ENCODE measurements at places on chromosomes 3 and 15.
A peak's percentile ranks its signal among the peaks of the same experiment; 100 is the strongest.

DNA sequence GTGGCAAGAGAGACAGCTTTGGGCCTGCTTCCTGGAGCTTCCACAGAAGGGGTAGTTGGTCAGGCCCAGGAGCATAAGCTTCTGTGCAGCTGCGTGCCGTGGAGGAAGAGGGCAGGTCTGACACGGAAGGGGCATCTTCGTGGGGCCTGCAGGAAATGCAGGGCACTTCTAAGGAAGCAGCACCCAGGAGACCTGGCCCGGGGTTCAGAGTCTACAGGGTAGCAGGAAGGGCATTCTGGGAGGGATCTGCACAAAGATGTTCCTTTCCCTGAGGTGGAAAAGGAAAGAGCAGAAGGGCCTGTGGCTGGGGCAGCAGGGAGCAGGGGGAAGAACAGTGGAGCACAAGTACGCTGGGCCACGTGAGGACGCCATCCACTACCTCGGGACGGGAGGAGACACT, 85.1 kb downstream of the DNAJB8 start:
- no peak for DNase-seq

GRCh38 chr3:61015408-61015807, 235.8 kb downstream of the FHIT start:
- no peak for DNase-seq

GRCh38 chr15:88071141-88071540, 185.4 kb downstream of the NTRK3 start:
- no peak for DNase-seq

DNA sequence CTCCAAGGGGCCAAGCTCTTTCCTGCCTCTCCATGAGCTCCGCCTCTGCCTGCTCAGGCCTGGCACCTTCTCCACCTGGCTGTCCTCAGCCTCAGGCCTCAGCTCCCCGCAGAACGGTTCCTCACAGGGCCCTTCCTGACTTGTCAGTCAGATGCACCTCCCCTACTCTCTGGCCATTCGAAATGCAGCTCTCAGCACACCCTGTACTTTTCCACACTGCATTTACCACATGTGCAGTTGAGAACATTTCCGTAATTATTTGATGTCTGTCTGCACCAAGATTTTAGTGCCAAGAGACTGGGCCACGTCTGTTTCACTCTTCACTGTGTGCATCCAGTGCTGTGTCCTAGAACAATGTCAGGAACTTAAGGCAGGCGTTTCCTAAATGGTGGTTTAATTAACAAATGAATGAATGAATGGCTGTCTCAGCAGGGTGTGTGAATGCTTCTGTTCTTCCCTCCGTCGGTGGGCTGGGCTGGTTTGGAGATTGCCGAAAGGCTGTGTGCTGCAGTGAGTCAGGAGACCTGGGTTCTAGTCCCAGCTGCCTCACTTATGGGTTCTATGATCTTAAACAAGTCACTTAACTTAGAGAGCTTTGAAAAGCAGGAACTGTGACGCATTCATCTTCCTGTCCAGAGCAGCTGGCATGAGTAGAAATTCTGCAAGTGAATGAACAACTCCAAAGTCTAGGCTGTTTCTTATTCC, 5.4 kb downstream of the MUC4 start:
- DNase-seq: no peak

DNA sequence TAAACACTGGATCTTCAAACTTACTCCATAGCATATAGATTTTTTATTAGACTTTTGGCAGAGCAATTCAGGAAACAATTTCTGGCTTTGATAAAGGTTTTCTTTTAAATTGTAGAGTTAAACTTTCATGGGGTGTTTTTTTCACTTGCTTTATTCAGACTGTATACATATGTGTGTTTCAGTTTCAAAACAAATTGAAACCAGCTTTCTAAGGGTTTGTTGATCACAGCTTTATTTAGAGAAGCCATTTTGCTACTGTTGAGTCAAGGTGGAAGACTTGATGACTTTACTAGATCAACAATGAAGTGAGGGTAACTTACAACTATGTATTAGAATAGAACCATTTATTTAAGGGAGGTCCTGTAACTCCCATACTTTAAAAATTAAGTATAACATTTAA, 6.2 kb downstream of the UBE2E1 start:
- DNase-seq: no peak

DNA sequence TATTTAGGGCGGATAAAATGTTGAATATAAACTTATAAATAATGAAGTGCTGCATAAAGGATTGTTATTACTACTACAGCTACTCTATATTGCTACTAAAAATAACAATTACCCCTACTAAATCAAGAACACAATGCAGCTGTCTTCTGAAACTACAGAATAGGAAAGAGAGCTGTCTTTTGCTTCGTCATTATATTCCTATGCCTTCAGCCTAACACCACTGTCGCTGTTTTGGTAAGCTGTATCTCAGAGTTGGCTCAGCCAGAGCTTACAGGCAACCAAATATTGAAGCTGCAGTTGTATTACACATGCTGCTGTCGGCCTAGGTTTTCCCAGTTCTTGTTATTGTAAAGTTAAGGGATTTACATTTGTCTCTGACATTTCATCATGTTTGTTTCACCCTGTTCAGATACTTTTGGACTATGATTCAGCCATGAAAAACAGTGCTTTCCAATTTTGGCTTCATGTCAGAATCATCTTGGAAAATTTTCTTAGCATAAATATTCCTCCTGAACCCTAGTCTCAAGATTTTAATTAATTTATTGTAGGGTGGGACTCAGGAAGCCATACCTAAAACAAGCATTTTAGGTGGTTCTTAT, 31.3 kb upstream of the LPP start:
- DNase-seq: no peak

DNA sequence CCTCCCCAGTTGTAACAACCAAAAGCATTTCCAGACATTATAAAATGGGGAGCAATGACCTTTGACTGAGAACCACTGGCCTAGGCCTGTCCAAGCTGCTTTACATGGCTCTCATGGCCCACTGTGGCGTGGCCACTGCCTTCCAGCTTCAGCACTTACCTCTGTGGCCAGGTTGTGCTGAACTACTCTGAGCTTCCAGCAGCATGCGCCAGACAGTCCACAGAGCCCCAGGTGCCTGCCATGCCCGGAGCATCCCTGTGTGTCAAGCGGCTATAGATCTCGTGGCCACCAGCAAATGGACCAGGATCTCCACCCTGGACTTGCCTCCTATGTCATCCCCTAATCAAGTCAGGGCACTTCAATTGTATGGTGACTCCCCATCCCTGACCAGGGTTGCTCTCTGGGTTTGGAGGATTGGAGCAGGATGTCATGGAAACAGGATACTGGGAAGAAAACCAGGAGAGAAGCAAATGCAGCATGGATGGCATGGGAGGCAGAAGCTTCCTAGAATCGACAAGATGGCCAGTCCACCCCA, 199.7 kb downstream of the UACA start:
- DNase-seq: no peak

DNA sequence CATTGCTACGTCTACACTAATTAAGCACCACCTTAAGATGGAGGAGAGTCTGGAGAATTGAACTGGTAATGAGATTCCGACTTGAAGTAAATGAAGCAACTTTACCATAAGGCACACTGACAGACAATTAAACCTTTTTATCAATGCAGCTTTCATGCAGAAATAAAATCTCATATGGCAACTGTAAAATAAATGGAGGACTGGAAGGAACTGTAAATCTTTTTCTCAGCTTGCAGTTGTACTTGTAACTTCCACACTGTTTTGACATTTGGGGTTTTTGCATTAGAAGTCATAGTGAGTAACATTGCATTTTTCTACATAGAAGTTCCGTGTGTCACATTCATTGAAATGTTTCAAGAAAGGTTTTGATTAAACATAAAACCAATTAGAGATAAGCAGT, 705.3 kb downstream of the NLGN1 start:
- no peak for DNase-seq

GRCh38 chr3:69214241-69214640, 91.8 kb upstream of the LMOD3 start:
- no peak for DNase-seq

GRCh38 chr3:111594205-111594604, 941 bp downstream of the ZBED2 start:
- peak; percentile 78 for DNase-seq

All from non-pigmented ciliary epithelial cell (primary cell).